A549 treated with Mapracorat at 1 μM for 4 hours (cell line): ENCODE measurements at places on chromosomes 3 and 15. TPM values are rescaled to one million over a fixed set of nuclear protein-coding genes. Genes with fewer than 3 reads are reported as not detected.

The RBP2 gene
- not detected in 5 replicates for total RNA-seq

The SERPINI2 gene
- total RNA-seq, result not detected in 5 replicates

The ISLR gene
- 0.22 to 0.50 TPM (median 0.39 TPM) in 5 replicates for total RNA-seq

The SEMA5B gene
- total RNA-seq, result 0.15 to 0.66 TPM (median 0.33 TPM) in 5 replicates

The C3orf22 gene
- not detected in 5 replicates for total RNA-seq

The COL8A1 gene
- total RNA-seq, result not detected in 5 replicates

The ASB7 gene
- total RNA-seq, result 9.2 to 12.9 TPM (median 11.3 TPM) in 5 replicates

The GRIP2 gene
- total RNA-seq, result 0.63 to 2.0 TPM (median 1.2 TPM) in 5 replicates

The LRRC34 gene
- not detected in 5 replicates for total RNA-seq

The SERPINI1 gene
- 2.4 to 3.1 TPM (median 2.8 TPM) in 5 replicates for total RNA-seq

The GNAT1 gene
- 0.05 to 0.31 TPM in 2 of 5 replicates, not detected in the others for total RNA-seq

The LDHAL6B gene
- total RNA-seq, result not detected in 5 replicates

The CCDC54 gene
- total RNA-seq, result not detected in 5 replicates

The KLHL40 gene
- not detected in 5 replicates for total RNA-seq

The TMC3 gene
- not detected in 5 replicates for total RNA-seq

The CYP8B1 gene
- total RNA-seq, result not detected in 5 replicates

The GPR62 gene
- not detected in 5 replicates for total RNA-seq

The PDZRN3 gene
- 0.19 TPM in 1 of 5 replicates, not detected in the others for total RNA-seq

The KNG1 gene
- total RNA-seq, result not detected in 5 replicates

The AGBL1 gene
- not detected in 5 replicates for total RNA-seq

The HIGD2B gene
- total RNA-seq, result not detected in 5 replicates
